ENCODE measurements at places on chromosomes 11 and 22.

GRCh38 chr11:132587716-132588115 lies 944.6 kb downstream of the OPCML start:
- DNase-seq = no peak

DNA sequence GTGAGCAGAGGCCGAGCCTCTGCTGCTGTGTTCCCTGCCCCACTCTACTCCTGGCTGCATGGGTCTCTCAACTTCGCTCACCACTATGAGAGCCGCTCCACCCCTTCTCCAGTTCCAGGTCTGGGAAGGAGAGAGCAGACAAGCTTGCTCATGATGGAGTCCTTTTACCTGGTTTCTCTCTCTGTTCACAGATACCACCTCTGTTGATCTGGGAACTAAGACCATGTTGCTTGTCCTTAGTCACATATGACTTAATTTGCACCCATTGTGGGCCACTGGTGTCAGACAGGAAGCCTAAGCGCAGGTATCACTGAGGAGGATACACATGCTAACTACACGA lies 26.8 kb downstream of the MCM5 start:
- DNase-seq = no peak

DNA sequence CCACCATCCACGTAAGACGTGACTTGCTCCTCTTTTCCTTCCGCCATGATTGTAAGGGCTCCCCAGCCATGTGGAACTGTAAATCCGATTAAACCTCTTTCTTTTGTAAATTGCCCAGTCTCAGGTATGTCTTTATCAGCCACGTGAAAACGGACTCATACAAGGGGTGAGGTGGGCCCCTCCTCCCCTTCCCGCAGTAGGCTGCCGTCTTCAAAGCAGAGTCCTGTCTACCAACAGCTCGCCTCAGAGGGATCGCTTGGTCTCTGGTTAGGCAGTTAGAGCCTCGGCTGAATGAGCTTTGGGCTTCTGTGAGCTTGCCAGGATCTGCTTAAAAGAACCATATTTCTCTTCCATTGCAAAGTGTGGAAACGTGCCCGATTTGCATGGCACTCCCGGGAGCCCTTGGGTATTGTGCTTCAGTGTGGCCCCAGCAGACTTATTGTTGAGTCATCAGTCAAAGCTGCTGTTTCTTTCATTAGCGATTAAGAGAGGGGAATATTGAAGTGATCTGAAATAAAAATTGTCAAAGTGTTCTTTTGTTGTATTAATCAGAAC lies 338.3 kb downstream of the TBC1D22A start:
- no peak for DNase-seq

DNA sequence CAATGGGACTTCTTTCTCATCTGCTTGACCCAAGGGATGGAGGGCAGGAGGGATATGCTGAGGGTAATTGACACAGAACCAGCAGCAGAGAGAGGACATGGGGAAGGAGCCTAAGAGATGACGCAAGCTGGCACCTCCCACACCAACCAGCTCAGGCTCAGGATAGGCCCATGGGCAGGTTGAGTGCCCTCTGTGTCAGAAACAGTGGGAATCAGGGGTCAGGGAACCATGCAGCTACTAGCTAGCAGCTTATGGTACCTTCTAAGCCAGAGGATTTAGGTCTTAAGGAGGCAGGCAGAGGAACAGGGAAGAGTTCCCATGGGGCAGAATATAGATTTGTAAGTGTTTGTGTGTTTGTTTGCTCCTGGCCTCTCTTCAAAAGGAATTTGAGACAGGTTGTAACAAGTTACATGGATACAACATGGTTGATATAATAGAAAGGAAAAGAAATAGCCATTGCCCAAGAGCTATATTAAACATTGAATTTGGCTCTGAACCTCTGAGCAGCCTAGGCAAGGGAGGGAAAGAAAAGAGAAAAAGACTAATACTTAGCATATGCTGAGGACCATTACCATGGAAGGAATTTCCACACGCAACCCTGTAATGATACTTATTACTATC lies 39.9 kb upstream of the NAV2 start:
- no peak for DNase-seq

- peak; percentile 76 for DNase-seq
Measured at GRCh38 chr22:36329254-36330078, 58.3 kb downstream of the MYH9 start.

DNA sequence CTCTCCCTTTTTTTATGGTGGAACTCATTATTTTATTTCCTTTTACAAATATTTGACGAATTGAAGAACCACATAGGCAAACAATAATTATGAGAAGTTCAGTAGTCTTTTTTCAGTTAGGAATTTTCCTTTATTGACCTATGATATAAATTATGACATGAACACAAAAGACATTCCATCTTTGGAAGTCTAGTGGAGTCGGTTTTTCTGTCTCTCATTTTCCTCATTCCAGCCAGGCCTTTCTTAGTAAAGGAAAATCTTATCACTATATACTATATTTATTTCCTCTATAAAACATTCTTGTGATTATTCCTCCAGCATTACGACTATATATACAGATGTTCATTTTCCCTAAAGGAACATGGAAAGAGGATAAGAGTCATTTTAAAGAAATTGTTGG lies 1046.1 kb downstream of the DLG2 start:
- DNase-seq = no peak

- DNase-seq = no peak
Measured at GRCh38 chr22:42699281-42699975, 21.2 kb downstream of the A4GALT start.

DNA sequence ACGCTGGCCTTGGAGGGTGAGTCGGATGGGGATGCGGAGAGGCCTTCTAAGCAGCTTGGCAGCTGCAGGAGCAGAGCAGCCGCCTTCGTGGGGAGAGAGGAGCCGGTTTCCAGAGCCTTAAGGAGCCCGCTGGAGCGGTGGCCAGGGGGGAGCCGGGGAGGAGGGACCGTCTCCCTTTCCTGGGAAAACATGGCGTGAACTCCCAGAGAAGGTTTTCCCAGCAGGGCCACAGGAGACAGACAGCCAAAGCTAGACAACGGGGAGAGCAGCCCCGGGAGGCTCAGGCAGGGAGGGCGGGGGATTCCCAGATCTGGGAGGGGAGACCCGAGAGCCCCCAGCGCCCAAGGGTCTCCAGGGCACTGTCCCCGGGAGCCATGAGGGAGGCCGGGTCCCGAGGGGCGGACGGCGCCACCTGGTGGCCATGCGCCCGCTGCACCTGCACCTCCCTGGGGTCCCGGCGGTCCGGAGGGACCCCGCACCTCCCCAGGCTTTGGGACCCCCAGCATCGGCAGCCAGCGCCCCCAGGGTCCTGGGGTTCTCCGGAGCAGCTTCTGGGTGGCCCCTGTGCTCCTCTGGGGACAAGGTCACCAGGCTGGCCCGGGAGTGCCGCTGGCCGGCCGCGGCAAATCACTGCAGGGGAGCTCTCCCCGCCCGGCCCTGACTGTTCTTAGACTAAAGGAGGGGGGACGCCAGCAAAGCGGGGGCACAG lies 2.4 kb upstream of the SYT8 start:
- peak; percentile 74 for DNase-seq

DNA sequence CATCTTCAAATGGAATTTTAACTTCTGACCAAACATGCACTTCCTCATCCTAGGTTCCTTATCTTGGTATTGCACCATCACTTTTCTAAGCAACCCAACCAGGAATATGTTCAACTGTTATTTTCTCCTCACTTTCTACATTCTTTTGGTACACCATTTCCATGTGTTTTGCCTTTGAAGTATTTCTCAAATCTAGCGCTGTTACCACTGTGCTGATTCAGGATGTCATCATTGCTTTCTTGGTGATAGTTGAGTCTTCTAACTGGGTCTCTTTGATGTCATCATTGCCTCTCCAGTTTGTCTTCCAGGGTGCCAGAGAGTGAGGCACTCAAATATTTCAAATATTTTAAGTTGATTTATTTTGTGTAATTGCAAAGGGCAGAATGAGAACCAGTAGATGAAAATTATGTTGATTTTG lies 47.5 kb downstream of the HORMAD2 start:
- no peak for DNase-seq

GRCh38 chr22:30485362-30485988 lies 13.7 kb upstream of the SEC14L3 start:
- DNase-seq = peak; percentile 78

DNA sequence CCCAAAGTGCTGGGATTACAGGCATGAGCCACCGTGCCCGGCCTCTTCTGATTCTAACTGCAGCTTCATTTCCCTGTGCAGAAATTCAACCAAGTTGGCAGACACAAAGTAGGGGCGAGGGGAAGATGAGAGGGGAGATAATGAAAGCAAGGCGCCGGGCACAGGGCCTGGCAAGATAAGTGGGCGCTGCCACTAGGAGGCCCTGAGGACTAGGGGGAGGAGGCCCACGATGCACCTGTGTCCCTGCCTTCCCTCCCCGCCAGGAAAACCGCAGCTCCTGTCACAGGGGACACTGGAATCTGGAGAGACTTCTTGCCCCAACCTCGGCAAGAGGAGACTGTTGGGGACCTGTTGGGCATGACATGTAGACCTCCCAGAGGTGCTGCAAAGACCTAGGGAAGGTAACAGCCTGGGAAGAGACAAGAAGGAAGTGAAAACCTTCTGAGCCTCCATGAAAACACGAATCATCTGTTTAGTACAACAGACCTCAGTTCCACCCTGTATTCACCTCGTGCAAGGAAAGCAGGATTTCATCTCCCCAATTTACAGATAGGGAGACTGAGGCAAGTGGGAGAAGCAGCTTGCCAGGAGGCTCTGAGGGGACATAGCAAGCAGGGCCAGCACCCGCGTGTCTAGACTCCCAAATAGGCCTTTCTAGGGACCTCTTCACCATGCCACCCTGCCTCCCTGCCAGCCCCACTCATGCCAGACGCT lies 3.1 kb upstream of the LGALS1 start:
- DNase-seq = no peak

DNA sequence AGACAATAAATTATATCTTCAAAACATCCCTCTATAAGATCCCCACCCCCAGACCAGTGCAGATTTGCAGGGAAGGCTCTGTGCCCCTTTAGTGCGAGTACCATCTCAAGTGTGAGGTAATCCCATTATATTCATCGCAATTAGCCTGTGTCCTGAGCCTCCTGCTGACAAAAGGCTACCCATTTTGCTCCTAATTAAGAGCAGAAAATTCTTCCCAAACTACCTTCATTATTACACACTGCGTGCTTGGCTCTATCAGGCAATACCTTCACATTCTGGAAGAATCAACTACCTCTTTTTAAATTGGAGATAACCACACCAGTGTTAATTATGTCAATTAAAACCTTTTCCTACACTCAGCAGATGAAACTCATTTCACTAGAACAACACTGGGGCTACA lies 1133.4 kb upstream of the CCDC90B start:
- no peak for DNase-seq
